ENCODE measurements at places on chromosomes 3 and 15. TPM values are rescaled to one million over a fixed set of nuclear protein-coding genes. Genes with fewer than 3 reads are reported as not detected.

DNA sequence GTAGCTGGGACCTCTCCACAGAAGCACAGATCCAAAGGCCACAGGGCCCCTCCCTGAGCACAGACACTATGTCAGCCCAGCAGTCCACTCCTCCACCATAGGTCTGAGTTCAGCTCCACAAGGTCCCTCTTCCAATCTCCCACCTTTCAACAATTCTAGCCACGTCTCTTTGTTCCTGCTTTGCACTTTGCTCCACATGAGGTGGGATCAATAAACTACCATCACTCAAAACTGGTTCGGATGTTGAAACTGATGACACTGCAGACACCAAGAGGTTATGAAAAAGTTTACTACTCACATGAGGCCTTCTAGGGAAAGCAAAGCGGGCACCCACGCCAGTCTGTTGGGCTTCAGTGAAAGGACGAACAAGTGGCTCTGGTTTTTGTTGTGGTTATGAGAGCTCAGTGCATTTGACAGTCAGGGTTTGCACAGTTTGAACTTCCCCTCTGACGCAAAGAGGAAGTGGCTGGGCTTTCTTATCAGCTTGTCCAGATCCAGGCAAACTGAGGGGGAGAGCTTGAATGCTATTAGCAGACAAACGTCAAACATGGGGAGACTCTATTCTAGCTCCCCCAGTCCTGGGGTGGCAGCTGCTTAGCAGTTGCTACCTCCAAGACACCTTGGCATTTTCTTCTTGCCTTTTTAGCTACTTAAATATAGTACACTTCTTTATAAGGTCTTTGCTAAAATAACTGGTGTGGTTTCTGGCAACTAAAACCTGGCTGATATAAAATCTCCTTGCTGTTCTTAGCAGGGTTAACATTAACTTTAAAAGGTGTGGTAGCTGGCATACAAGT is 37.8 kb downstream of the ZNF445 start:
- DNase-seq = no peak

DNA sequence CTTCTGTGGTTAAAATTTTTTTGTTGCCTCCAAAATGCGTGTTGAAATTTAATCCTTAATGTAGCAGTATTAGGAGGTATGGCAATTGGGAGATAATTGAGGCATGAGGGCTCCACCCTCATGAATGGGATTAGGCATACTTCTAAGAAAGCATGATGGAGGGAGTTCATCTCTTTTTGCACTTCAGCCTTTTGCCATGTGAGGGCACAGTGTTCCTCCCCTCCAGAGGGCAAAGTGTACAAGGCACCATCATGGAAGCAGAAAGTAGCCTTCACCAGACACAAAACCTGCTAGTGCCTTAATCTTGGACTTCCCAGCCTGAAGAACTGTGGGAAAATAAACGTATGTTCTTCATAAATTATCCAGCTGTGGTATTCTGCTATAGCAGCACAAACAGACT is 429.5 kb downstream of the ZIC1 start:
- DNase-seq = no peak

- no peak for DNase-seq
These were observed 438.7 kb upstream of the C2CD4B start for GRCh38 chr15:62603742-62604141.

Gene SERPINI2
- not detected for total RNA-seq

Gene SLC25A26
- total RNA-seq = 23.9 TPM

Gene PDCD10
- total RNA-seq = 55.1 TPM

Gene ACKR2
- 8.9 TPM for total RNA-seq
